ENCODE measurements at places on chromosomes 2 and 18. TPM values are rescaled to one million over a fixed set of nuclear protein-coding genes. Genes with fewer than 3 reads are reported as not detected.

PTMA gene
- 924 TPM for total RNA-seq

NYAP2 gene
- 0.32 TPM for total RNA-seq

MBP gene
- total RNA-seq: 25.5 TPM

GYPC gene
- total RNA-seq: 4.9 TPM

GPBAR1 gene
- not detected for total RNA-seq

VIT gene
- total RNA-seq: 2.6 TPM

KCNK3 gene
- total RNA-seq: 0.44 TPM

VWA3B gene
- total RNA-seq: 0.40 TPM

SLC11A1 gene
- total RNA-seq: 3.5 TPM

- ATAC-seq: no peak
Observed at GRCh38 chr2:9002637-9003365, 683 bp downstream of the MBOAT2 start.

DNA sequence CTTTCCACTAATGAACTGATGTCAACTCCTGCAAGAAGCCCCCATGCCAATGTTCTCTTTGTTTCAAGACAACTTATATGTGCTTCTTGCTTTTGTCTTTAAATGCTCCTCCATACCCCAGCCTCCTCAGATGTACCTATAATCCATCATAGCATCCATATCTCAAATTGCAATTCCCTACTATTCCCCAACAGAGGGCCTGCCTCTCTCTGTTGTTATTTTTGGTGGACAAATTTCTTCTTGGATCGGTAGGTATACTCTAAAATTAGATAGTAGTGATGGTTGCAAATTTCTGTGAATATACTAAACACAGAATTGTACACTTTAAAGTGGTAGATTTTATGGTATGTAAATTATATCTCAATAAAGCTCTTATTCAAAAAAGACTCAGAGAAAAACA lies 820.1 kb downstream of the METTL4 start:
- no peak for ATAC-seq

DNA sequence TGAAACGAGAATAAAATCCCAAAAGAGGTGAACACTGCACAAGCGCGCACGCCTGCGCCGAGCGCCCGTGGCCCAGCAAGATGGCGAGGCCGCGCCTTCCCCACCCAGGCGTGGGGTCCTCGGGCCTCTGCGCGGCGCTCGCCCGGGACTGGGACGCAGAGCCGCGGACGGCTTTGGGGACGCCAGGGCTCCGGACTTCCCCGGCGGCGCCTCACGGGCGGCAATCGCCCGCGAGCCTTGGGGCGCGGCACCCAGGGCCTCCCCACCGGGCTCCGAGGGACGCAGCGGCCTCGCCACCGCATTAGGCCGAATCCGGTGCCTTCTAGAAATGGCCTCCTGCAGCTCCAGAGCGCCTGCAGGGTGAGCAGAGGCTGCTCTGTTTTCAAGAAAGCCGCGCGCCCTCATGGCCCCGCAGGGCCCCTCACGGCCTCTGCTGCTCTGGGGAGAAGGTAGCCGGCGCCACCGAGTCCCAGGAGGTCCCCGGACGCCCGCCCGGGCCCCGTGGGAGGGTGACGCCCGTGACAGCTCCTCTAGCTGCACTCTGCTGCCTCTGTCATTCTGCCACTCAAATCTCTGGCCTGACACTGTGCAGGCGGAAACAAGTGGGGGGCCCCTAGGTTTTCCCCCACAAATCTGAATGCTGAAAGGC lies 35.9 kb upstream of the POMC start:
- ATAC-seq: peak; percentile 41

DNA sequence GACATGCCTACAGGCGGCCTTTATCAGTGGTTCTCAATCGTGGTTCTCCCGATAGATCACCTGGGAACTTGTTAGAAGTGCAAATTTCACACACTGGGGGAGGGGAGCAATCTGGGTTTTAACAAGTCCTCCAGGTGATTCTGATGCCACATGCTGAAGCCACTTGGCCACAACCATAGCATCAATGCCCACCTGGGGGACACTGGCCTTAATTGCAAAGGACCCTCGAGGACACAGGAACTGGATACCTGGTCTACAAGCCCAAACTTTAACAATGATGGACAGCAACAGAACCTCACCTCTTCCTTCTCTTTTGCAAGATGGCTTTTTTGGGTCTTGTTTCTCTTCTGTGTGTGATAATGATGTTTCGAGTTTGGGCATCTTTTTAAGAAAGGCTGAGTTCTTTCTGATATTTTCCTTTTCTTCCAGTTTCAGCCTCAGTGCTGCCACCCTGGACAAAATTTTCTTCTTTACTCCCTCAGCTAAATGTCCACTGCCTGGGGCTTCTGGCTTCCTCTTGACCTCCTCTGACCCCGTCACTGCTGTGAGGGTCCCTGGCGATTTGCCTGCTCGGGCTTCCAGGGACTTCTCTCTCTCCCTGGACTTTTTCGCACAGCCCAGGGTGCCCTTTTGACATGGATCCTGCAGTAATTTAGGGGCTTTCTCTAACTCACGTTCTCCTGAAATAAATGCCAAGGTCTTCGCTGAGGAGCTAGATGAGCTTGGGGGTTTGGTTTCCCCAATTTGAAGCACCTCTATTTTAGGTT lies 94.2 kb downstream of the ALPK2 start:
- no peak for ATAC-seq

DNA sequence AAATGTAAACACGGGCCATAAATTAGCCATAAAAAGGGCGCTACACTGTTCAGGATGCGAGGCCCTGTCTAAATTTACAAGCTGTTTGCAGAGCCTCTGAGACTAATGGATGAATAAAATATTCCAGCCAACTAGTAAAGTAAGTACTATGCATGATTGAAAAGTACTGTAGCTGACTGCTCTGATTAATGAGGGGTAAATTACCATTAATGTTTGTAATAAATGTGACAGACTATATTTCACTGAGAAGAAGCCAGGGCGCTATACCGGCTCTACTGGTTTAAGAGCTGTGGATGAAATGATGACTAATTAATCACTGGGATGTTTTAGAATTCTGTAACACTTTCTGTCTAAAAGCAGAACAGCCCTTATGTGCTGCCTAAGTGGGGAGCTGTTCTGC lies 54.3 kb upstream of the RGPD4 start:
- peak; percentile 97 for ATAC-seq

DNA sequence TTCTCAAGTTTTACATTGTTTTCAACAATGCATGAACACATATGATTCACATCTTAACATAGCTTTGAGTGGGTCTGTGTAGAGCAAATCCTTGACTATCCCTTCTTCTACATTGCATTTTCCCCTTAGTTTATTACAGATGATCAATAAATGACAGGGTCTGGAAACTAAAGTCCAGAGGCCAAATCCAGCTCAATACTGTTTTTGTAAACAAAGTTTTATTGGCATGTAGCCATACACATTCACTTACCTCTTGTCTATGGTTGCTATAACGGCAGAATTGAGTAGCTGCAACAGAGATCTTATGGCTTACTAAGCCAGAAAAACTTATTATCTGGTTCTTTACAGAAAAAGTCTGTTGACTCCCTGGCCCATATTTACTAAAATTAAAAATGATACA lies 12.8 kb downstream of the FANCL start:
- ATAC-seq: no peak

GRCh38 chr18:5461041-5461440 lies 82.8 kb downstream of the EPB41L3 start:
- no peak for ATAC-seq

GRCh38 chr2:197846777-197847176 lies 42.4 kb downstream of the PLCL1 start:
- no peak for ATAC-seq

DNA sequence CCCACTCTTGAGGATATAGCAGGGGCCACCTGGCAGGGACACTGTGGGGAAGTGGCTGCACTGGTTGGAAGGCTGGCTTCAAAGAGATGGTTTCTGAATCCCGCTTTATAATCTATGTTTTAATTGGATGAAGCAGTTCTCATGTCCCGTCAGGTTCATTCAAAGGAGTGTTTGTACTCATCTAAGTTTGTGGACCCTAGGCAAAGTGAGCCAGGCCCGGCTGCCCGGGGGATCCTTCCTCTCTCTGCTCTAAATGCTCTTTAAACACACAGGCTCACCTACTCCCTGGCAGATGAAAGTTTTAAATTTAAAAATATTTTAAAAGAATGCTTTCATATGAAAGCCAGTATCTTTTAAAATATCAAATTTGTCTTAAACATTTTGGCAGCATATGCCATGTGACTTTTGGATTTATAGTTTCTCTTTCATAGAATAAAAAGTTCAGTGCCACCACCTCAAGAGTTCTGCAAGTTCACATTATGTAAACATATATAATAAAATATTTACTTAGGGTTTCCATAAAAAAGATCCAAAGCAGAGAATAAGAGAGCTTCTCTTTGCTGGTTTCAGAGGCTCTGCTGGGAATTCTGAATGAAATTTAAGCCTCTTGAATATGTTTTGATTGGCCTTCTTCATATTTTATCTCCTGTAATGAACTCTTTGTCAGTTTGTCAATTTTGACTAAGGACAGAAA lies 143.5 kb upstream of the ALPP start:
- ATAC-seq: no peak

DNA sequence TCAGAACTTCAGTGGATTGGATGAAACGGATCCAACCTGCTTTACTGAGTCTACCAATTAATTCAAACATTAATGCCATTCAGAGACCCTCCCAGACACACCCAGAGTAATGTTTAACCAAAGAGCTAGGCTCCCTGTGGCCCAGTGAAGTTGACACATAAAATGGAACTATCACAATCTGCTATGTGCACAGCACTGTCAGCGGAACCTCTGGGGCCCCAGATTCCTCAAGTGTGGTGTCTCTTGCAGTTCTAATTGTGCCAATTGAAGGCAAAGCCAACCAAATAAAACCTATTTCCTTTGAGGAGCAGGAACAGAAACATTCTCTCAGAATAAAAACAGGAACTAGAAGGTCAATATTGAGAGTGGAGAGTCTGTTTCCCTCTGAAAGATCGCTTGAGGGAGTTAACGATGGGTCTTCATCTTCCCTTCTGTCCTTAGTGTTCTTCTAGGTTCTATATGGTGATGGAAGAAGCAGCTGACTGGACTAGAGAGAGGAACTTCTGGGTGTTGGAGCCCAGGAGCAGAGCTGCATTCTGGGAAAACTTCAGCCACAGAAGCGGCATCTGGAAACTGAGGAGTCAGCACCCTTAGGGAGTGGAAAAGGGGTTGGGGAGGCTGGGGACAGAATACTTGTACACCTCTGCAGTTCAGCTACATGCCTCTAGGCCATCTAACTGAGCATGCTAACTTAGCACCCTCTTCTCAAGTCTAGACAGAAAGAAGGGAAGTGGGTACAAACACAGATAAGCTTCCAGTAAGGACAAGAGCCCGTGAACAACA lies 174.4 kb upstream of the FBXO11 start:
- no peak for ATAC-seq

DNA sequence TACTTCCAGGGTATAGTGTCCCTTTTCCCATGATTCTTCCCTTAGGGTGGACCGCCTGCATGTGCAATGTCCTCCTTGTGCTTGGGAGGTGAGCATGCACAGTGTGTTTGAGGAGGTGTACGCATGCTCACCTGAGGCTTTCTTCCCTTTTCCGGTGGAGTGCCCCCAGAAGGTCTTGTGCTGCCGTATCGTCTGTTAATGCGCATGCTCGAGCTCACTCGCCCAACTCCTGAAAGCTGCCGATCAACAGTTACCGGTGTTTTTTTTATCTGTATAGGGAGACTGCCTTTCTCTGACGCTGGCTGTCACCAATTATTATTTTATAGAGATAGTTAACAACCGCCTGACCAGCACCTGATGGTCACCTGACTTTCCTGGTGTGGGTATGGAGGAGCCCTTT lies 458.8 kb upstream of the MEX3C start:
- no peak for ATAC-seq

- ATAC-seq: no peak
Observed at GRCh38 chr18:44602845-44603244, 77.8 kb upstream of the SETBP1 start.

DNA sequence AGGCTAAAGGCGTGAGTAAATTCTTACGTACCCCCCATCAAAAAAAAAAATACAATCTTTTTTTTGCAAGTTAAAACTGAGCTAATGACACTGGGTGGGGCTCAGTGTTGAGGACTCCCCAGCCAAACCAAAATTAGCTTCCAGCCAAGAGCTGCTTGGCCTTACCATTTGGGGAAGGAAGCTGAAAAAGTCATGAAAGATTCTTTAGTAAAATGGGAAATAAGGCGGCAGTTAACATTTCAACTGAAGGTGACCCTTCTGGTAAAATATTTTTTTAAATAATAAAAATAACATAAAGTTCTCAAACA lies 16.4 kb downstream of the SMAD7 start:
- ATAC-seq: no peak

GRCh38 chr2:179939259-179939658 lies 67.8 kb downstream of the CWC22 start:
- ATAC-seq: no peak

DNA sequence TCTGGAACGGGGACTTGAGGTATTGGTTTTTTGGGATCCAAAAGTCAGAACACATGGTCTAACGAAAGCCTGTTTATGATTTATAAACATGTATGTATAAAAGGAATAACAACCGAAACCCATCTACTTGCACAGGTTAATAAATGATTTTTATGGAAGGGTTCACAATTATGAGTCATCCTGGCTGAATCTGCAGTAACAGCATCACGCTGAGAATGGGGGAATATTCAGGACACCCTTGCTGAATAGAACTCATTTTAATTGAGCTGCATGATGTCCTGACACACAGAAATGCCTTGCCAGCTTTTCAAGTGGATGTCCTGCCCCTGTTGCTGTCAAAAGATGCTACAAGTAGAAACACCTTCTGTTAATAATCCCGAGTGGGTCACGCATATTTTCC lies 54.7 kb upstream of the TGFA start:
- no peak for ATAC-seq

GRCh38 chr2:7609974-7610373 lies 692.8 kb downstream of the RNF144A start:
- no peak for ATAC-seq

- peak; percentile 57 for ATAC-seq
Observed at GRCh38 chr2:8211384-8211783, 470.5 kb upstream of the ID2 start.

DNA sequence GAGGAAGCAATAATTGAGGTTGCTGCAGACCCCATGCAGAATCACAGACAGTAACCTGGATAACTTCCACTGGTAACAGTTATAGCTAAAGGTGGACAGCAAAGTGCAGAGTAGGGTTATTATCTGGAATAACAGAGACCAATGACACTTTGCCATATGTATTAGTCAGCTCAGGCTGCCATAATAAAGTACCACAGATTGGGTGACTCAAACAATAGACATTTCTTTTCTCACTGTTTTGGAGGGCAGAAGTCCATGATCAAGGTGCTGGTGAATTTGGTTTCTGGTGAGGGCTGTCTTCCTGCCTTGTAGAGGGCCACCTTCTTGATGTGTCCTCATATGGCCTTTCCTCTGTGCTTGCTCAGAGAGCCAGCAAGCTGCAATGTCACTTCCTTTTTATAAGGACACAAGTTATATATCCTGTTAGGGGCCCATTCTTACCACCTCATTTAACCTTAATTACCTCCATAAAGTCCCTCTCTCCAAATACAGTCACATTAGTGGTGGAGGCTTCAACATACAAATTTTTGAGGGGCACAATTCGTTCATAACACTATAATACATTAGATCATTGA lies 191.0 kb upstream of the LRP1B start:
- ATAC-seq: no peak

DNA sequence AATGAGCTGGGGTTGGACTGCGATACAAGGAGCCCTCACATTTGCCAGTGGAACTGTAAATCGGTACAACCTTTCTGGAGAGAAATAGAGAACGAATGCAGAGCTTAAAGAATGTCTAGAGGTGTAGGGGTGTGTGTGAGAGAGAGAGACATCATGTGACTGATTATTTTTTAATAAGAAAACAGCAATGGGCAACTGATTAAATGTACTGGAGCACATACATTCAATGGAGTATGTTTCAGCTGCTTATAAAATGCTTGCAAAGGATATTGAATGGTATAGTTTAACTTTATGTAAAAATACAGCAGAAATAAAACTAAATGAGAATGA lies 391 bp upstream of the TMEM17 start:
- ATAC-seq: peak; percentile 40

All from esophagus mucosa (tissue), 1 donor.